ENCODE measurements at places on chromosomes 2 and 18. TPM values are rescaled to one million over a fixed set of nuclear protein-coding genes. Genes with fewer than 3 reads are reported as not detected.

Gene KCNJ3
- total RNA-seq, result under 0.01 TPM

DNA sequence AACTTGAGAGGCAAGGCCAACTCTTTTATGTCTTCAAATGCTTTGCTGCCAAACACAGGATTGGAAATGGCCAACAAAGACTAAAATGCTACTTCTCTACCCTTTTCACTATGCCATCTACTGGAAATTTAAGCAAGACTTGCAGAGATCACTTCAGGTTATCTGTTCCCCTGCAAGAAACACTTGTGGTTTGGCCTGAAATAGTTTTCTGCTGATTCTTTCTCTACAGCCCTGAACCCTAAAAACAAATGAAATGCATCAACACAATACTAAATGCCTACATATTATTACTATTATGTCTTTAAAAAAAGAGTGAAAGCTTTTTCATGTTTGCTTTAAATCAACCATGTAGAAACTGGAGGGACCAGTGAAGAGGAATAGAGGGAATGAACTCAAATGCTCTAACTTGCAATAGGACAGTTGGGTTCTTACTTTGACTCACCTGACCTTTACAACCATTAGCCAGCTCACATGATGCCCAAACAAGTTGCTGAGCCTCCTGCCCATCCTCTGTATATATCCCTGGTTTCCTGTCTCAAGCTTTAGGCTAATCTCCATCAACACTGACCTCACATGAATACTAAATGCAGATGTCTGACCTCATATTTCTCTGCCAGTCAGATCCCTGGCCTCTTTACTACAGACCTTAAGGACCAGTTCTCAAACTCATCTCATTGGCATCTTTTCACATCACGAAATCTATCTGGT, 17.5 kb upstream of the ADAM17 start:
- no peak for DNase-seq
- H3K27me3 ChIP-seq, result no peaks in the 10 kb centered on the region
- no peaks in the 10 kb centered on the region for H3K36me3 ChIP-seq
- H3K4me3 ChIP-seq, result no peak overlapping the region
- H3K27ac ChIP-seq, result peak overlapping the region; percentile 79
- H3K4me1 ChIP-seq, result no peaks in the 10 kb centered on the region

Gene ENOSF1
- total RNA-seq, result 49.4 TPM

- no peak overlapping the region for H3K27ac ChIP-seq
- H3K4me3 ChIP-seq, result no peak overlapping the region
- peaks cover 6% of the 10 kb centered on the region for H3K4me1 ChIP-seq
- no peak for DNase-seq
- no peaks in the 10 kb centered on the region for H3K36me3 ChIP-seq
Measured at GRCh38 chr2:112253261-112253815, 1.5 kb downstream of the ZC3H8 start.

DNA sequence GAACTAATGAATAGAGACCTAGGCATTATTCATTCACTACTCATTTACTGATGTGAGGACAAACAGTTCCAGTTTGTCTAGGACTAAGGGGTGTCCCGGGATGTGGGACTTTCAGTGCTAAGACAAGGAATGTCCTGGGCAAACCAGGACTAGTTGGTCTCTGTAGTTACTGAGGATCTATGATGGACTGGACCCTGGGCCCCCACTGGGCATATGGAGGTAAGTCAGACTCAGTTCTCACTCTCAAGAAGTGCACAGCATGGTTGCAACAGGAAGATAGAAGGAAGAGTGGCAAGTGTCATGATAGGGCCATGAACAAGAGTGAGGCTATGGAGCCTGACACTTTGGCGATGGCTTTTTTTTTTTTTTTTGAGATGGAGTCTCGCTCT, 128.2 kb downstream of the MYCN start:
- no peaks in the 10 kb centered on the region for H3K4me1 ChIP-seq
- no peaks in the 10 kb centered on the region for H3K36me3 ChIP-seq
- no peak overlapping the region for H3K4me3 ChIP-seq
- H3K27me3 ChIP-seq, result no peaks in the 10 kb centered on the region
- DNase-seq, result no peak

All from breast epithelium (tissue), 4 donors.